Body of pancreas (tissue), 4 donors: ENCODE measurements at places on chromosomes 6 and 20.
A peak's percentile ranks its signal among the peaks of the same experiment; 100 is the strongest.

GRCh38 chr6:22727710-22728109, 158.3 kb downstream of the HDGFL1 start:
- DNase-seq, result no peak

DNA sequence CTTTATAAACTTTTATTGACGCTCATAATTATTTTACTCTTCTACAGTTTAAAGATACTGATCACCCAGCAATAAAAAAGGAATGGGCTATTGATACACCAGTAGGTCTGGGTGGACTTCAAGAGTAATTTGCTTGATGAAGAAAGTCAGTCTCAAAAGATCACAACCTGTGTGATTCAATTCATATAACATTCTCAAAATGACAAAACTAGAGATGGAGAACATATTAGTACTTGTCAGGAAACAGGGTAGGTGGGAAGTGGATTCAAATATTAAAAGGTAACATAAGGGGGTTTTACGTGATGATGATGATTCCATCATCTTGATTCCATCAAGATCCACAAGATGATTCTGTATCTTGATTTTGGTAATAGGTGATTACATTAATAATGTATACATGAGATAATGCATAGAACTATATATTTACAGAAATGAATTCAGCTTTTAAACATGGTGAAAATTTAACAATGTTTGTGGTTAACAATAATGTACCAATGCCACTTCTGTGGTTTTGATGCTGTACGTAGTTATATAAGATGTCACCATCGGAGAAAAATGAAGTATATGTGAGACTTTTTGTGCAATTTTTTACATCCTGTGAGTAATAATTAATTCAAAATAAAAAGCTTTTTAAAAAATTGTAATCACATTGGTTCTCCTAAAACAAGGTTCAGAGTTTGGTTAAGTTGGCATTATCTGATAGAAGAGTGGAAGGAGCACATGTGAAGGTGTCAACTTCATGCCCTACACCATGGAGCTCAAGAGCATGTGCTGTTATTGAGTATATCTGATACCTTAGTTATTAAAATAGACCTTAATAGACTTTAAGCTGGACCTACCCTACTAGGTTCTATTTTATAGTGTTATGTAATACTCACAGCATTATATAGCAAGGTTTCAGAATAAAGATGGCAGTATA, 66.3 kb upstream of the DYNLRB1 start:
- DNase-seq, result no peak

DNA sequence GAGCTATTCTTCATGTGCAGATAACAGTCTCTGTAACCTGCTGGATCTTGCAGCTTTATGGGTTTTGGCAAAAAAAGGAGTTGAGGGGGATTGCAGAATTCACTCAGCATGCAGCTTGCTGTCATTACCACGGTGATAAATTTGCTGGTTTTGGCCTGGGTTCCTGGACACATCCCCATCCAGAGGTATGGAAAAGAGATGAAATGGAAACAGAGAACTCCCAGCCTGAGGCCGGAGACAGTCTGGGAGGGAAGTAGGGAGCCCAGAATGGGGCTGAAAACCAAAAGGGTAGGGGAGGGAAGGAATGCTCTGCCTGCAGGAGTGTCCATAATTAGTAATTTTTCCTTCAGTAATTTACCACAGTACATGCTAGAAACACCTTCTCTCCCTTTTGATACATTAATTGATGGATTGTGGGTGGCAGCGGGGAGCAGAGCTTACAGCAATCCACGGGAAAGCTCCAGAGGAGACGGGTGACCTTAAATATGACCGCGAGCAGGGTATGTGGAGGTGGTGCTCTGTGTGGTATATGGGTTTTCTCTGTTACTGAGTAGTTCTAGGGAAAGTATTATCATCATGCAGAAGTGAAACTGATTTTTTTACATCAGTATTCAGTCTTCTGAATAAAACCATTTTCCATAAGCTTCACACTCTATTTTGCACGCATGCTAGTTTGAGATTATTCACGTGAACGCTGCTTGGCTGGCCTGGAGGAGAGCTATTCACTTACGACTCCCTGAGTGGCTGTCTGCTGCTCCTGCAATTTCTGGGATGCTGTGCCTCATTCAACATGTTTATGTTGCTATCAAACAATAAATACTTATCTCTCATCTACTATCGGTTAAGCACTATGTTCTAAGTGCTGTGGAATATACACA, 66.3 kb upstream of the KCNK16 start:
- DNase-seq, result no peak

DNA sequence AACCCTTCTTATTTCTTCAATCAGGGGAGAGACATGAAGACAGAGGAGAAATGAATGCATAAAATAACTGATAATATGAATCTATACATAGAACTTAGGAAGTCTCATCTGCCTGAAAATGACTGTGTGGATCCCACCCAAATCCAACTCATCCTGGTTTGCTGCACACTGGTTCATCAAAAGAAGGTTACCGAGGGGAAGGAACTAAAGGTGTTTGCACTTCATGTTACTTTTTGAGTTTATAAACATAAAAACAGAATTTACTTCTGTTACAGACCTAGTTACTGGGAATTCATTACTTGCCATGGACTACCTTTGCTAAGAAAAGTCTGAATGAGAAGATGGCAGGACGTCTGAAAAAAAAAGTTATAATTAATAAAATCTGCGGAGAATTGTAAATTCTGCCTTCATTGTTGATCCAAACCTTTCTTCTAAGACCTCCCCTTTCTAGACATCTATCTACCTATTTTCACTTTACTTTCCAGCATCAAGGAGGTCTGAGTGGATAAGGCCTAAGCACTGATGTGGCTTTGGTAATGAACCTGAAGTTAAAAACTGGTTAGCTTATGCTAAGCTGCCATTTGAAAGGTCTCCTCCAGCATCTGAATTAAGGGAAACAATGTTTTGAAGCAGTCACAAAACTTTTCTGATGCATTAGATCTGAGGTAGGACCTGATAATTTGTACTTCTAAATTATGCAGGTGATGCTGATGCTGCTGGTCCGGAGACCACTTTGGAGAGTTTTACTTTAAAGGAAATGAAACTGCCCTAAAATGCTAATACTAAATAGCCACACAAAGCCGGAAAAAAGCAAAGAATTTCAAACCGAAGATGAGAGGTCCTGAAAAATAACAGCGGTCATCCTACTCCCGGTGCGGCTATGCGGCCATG, 84.0 kb downstream of the HFE start:
- DNase-seq, result no peak

GRCh38 chr20:13396022-13396421, 174.9 kb downstream of the ISM1 start:
- DNase-seq, result no peak

DNA sequence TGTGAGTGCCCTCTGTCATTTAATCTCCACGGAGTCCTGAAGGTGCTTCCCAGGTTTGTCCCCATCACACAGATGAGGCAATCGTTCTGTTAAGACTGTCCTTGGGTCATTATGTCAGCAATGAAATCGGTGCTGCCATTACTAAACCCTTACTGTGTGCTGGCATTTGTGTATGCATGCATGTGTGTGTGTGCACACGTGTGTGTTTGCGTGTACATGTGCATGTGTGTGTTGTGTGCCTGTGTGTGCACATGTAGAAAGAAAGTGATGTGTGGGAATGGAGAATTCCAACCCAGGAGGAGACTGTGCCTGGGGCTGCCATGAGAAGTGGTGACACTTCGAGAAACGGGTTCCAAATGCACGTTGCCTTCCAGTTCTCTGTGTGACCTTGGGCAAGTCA, 110.3 kb downstream of the CDH26 start:
- no peak for DNase-seq

DNA sequence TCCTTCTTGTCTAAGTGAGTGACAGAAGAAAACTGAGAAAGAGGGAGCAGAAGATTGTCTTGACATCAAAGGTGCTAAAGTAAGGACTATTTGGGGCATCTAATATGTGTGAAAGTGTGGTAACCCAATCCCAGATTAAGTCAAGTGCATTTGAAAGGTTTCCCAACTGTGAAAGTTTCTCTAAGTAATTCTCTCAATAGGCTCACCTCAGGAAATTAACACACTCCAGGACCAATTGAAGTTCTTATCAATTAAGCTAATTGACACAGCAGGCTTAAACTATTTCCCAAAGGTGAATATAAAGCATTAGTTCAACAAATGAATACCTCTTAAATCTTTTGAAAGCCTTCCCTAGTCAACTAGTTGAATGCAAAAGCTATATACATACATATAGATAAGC, 212.8 kb upstream of the FUT9 start:
- DNase-seq, result no peak

- no peak for DNase-seq
These were observed 18.0 kb upstream of the ELOVL2 start for GRCh38 chr6:11062083-11062482.

- no peak for DNase-seq
These were observed 98.5 kb downstream of the TFAP2A start for GRCh38 chr6:10316373-10316721.

DNA sequence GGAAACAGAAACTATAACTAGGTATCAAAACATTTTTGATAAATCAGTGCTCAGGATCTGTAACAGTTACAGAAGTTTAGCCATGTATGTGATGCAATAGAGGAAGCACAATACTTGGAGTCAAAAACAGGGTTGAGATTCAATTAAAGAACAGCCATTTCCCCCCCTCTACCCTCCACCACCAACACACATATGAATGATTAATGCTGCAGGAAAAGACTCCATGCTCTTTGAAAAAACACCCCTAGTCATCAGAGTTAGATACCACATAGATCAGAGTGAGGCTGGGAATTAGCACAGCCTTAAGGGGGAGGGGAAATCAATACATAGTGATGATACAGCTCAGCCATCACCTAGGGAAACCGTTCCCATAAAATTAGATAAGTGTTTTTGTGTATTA, 108.9 kb upstream of the EMILIN3 start:
- no peak for DNase-seq

GRCh38 chr6:90220273-90220672, 76.4 kb downstream of the BACH2 start:
- DNase-seq, result peak; percentile 42

GRCh38 chr20:24109008-24109407, 120.4 kb upstream of the GGTLC1 start:
- DNase-seq, result no peak

DNA sequence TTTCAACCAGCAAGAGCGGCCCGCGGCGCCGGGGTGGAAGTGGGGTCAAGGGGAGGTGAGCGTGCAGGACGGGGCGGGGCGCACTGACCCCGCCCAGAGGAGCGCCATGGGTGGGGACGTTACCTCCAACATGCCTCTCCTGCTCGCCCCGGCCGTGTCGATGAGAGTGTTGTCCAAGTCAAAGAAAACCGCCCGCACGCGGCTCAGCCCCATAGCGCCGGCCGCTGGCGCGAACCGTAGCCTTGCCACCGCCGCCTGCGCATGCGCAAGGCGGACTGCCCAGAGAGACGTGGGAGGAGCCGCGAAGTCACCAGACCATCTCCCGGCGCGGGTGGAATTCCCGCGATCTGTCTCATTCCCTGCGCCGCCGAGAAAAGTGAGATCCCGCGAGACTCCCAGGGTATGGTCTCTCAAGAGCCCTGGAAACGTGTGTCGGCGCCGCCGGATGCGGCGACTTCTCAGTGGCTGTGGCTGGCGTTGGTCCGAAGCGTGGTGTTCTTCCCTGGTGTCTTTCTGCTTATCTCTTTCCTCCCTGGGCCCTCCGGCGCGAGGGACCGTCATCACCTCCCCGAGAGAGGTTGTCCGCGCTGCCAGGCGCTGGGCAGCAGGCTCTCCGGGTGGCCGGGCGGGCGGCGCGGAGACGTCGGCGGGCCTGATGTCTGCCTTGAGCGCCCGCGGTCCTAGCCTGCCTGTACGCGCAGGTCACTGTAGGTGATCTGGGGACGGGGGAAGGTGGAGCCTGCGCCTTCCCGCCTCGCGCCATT, at the start of gene NANP:
TSS of gene NANP (minus strand) at position 279 of the 764 bp plus-strand sequence. CDS start at position 213, 66 bp downstream.
- peak; percentile 97 for DNase-seq

GRCh38 chr6:4903751-4904370, 100.0 kb downstream of the RPP40 start:
- DNase-seq, result no peak

GRCh38 chr6:134358320-134358719, 40.4 kb upstream of the SGK1 start:
- no peak for DNase-seq

GRCh38 chr20:46938434-46938833, 43.8 kb downstream of the EYA2 start:
- no peak for DNase-seq

DNA sequence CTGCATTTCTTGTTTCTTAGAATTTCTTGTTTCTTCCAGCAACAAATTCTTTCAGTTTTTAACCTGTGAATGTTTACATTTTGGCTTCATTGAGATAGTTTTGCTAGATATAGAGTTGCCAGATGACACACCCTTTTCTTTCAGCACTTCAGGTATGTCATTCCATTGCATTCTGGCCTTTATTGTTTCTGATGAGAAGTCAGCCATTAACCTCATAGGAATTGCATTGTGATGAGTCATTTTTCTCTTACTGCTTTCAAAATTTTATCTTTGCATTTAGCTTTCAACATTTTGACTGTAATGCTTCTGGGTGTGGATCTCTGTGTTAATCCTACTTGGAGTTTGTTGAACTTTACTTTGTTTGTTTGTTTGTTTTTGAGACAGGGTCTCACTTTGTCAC, 440.3 kb upstream of the HS3ST5 start:
- DNase-seq, result no peak

DNA sequence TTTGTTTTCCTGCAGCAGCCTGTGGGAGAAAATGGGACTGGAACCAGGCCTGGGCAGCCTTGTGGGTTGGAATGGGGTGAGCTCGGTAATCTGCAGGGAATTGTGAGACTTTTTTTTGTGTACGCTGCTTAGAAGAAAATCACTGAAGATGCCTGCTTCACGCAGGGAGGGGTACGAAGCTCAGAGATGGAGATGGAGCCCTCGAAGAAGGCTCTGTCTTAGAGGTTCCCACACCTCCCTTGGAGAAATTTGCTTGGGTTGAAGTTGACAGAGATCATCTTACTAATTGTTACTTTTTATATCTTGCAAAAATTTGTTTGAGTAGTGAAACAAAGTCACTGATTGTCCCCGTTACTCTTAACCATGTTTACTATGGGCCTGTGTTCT, 894 bp downstream of the PYGB start:
- DNase-seq, result no peak

DNA sequence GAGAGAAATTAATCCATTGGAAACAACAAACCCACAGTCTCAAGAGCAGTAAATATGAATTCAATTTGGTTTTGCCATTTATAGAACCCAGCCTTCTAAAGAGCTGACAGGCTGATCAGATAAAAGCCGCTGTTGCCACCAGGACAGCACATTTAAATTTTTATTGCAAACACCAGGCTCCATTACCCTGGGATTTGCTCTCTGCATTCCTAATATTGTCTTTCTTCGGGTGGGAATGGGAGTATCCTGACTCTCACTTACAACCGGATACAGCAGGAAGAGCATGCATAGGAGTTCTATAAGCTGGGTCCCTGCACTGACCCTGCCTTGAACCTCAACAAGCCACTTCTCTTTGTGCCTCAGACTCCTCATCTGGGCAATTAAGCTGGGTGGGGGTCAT, 142.9 kb downstream of the LRFN2 start:
- DNase-seq, result no peak

DNA sequence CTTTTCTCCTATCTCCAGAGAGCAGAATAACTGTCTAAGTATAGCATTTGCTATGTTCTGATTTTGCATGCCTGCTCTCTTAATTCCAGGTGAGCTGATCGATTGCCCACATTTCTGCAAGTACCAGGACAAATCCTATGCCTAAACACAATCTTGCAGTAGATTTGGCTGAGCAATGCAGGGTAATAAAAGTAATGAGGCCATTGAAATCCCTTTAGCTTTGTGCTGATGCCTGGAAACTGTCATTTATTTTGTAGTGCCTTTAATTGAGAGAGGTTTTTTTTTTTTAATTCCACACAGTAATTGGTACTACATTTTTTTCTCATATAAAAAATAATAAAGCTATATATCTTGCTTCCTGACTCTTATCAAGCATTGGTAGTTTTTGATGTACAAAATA, 252.3 kb downstream of the NKAIN2 start:
- no peak for DNase-seq

GRCh38 chr20:11849976-11850670, 67.6 kb upstream of the BTBD3 start:
- peak; percentile 4 for DNase-seq
